ENCODE measurements at places on chromosomes 3 and 15.

DNA sequence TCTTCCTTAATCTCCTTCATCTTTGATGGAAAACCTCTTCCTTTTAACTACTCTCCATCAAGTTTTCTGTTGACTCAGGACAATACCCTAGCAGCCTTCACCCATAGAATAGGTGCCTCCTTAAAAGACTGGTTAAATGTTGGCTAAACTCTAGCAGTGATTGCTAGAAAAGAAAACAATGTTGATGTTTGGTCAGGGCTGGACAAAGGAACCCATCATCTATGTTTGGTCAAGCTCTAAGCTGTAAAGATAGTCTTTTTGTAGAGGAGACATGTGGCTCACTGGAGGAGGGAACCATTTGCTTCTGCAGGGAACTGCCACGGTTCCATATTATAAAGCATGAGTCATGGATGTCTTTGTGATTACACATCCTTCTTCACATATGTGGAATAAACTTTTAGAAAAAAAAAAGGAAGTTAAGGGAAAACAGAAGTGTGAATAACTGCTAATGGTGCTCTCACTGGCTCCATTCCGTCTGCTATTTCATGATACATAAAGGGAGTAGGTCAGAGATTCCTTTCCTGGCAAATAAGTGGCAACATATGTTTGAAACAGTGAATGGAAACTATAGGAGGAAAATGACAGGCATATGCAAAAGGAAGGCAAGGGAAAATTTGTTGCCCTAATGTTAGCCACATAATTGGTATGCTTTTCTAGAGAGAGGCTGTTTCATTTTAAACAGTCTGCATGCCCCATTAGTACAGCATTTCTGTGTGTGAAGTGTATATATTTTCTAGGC lies 78.2 kb downstream of the CMSS1 start:
- no peak for DNase-seq

DNA sequence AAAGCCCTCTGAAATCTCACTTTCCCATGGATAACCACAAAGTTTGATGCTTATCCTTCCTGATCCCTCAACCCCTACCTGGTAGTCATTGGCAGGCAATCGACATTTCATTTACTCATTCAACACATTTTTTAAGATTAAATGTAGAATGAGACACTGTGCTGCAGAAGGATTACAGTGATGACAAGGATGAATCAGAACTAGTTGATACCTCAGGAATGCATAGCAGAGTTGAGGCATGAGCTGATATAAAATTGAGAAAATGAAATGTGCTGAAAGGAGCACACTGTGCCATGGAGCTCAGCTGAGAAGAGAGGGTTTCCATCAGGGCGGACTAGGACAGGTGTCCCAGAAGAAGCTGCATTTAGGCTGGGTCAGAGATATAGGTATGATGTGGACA lies 48.9 kb upstream of the ACTL6A start:
- DNase-seq: no peak

GRCh38 chr3:185936273-185936629 lies 1.6 kb downstream of the TRA2B start:
- DNase-seq: no peak

- no peak for DNase-seq
These were observed 161.7 kb upstream of the HES1 start for GRCh38 chr3:193974191-193974652.

DNA sequence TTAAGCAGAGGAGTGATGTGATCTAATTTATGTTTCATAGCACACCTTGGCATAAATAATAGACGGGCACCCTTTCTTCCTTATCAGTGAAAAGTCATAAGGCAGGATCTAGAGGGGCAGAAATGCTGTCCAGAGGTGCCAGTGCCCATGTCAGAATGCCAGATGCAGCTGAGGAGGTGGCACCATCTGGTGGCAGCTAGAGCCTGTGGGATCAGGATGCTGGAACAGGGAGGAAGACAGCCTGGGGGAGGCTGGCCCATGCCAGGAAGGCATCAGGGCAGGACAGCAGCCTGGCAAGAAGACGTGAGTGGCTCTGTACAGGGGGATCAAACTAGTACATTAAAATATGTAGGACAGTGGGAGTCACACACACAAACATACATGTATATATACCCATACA lies 16.5 kb downstream of the MYH15 start:
- no peak for DNase-seq

GRCh38 chr3:124492824-124493223 lies 237.4 kb upstream of the UMPS start:
- DNase-seq: no peak

- DNase-seq: no peak
These were observed 285.1 kb upstream of the PROK2 start for GRCh38 chr3:72070005-72070404.

DNA sequence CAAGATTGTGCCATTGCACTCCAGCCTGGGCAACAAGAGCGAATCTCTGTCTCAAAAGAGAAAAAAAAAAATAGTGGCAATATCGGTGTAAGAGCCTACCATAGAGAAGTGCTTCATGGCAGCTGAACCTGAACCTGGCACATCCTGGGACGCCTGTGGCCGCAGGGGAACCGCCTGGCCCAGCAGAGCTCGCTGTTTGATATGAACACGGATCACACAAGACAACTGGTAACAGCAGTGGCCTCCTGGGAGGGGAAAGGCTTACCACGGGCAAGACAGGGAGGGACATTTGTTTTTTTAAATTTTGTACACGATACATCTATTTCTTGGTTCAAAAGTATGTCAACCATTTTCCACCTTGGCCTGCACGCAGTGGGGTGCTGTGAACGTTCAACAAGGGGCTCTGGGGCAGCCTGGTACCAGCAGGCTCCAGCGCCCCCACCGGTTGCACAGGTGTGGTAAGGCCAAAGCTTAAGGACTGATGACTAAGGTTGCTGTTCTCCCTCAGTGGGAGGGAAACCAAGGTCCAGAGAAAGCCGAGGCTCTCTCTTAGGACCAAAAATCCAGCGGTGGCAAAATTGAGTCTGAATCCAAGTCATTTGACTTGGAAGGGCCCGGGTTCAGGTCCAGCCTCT lies 21.7 kb upstream of the EPHB3 start:
- DNase-seq: no peak

DNA sequence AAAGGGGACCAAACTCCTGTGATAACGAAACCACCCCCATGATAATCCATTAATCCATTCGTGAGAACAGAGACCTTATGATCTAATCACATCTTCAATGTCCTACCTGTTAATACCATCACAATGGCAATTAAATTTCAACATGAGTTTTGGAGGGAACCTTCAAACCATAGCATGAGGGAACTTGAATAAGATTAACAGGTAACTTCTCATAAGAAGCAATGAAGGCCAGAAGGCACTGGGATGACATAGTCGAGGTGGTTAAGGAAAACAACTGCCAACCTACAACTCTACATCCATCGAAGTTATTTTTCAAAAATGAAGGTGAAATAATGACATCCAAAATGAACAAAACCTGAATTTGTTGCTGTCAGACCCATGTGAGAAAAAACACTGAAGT lies 478.9 kb downstream of the EDEM1 start:
- DNase-seq: no peak

Measured in stimulated activated CD8-positive, alpha-beta memory T cell treated with anti-CD3 and anti-CD28 coated beads, Interleukin-2, amount 100 ng/mL, for 1 hour (primary cell).